ENCODE measurements at places on chromosomes 5 and 9.

DNA sequence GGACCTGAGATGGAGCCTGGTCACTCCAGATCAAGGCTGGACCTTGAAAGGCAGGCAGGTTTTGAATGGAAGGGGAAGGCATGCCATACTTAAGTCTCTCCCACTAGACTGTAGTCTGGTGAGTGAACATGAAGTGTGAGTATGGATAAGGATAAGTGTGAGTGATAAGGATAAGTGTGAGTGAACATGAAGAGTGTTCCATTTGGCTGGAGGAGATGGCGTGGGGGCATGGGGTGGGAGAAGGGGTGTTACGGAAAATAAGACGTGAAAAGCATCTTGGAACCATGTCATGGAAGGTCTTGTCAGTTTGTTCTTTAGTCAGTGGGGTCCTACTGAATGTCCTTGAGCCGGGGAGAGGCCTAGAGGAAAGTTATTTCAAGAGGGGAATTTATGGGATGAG lies 32.8 kb downstream of the HMGXB3 start:
- no peak for DNase-seq

- no peak for DNase-seq
Observed at GRCh38 chr5:43039152-43039470, 1.0 kb downstream of the ANXA2R start.

- DNase-seq, result no peak
Observed at GRCh38 chr9:16469184-16469583, 401.3 kb downstream of the BNC2 start.

- no peak for DNase-seq
Observed at GRCh38 chr5:7396713-7397454, 946 bp downstream of the ADCY2 start.

- no peak for DNase-seq
Observed at GRCh38 chr5:74334062-74334761, 306.3 kb downstream of the ENC1 start.

DNA sequence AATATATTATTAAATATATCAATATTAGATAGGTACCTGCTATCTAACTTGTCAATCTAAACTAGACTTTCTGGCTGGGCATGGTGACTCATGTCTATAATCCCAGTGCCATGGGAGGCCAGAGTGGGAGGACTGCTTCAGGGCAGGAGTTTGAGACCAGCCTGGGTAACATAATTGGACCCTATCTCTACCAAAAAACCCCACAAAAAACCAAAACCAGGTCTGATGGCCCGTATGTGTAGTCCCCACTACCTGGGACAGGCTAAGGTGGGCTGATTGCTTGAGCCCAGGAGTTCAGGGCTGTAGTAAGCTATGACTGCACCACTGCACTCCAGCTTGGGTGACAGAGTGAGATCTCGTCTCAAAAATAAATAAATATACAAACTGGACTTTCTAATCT lies 55.0 kb downstream of the PJA2 start:
- no peak for DNase-seq

DNA sequence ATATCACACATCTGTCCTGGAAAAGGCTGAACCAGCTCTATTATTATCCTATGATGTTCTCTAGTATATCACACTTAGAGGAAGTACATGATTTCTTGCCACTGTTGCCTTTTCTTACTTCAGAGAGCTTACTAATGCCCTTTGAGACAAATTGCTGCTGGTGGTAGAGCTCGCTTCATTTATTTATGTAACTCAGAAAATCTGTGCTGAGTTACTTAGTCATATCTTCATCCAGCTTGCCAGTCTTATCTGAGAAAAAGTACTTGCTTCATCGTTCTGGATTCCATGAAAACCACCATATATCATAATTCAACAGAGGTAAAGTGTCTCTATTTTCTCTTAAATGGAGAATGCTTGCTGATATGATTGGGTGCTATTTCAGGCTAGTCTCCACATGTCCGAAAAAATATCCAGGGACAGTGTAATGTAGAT lies 26.6 kb downstream of the PTPDC1 start:
- no peak for DNase-seq

- no peak for DNase-seq
Observed at GRCh38 chr5:137281201-137281600, 217.9 kb downstream of the SPOCK1 start.

DNA sequence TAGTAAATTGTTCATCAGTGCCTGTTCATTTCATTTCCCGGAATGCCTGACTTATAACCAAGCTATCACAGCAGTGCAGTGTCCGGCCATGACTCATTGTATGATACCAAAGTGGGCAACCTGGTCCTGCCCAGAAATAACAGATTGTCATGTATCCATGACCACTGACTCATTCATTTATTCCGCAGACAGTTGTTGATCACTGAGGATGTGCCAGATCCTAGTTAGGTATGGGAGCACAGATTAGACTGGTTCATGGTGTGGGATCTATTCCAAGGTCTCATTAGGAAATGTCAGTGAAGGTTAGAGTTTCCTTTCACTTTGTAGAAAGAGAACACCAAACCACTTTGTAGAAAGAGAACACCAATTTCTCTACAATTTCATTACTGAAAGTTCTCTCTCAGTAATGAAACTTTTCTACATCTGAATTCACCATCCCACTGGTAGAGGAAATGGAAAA lies 8.7 kb downstream of the NREP start:
- DNase-seq, result no peak

GRCh38 chr5:154394307-154394706 lies 51.5 kb upstream of the SAP30L start:
- DNase-seq, result no peak

GRCh38 chr5:31948006-31948405 lies 226.1 kb downstream of the GOLPH3 start:
- no peak for DNase-seq

DNA sequence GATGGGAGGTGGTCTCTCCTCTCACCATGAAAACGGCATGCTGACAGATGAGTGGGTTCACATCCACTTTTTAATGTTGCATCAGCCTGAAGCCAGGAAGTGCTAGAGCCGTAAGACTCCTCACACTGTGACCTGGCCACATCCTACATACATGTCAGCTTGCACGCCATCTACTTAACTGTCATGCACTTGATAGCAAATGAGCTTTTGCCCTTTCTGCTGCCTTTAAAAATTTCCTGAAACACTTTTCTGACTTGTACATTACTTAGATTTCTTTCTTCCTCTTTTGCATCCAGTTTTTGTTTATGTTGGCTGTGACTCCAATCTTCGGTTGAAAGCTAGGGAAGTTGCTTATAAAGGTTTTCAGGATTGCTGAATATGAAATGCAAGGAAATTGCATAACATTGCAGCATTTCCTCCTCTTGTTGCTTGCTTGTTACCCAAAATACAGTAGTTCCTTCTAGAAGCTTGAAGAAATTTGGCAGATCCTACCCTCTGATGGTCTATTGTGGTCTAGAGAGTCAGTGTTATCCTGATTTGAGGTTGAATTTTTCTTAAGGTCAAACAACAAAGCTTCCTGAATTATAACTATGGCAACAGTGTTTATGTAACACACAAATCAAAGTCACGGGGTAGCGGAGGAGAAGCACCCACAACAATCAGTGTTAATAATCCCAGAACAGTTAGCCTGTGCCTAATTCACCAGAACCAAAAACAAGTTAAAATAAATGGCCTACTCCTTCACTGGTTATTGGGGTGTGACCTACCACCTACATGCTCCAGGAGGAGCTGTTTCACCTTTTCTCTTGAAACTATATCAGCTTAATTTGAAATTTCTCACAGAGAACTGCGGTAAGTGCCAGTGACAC lies 232.5 kb downstream of the ARHGAP26 start:
- DNase-seq, result peak; percentile 82

- no peak for DNase-seq
Observed at GRCh38 chr5:163718272-163718671, 212.9 kb downstream of the MAT2B start.

GRCh38 chr9:91181541-91181940 lies 180.2 kb downstream of the AUH start:
- DNase-seq, result no peak

DNA sequence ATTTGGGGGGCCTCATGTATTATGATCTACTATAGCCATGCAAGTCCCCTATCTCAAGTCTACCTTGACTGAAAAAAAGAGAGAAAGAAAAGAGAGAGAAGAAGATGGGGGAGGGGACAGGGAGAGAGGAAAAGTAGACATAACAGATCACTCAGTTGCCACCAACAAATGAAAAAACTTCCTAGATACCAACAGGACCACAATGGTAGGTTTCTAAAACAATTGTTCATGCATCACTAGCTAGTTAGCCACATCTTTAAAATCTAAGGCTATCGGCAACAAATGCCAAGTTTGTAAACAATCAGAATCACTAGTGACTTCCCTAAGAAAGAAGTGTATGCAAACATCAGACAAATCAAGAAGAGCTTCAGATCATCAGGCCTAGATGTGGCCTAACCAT lies 328.2 kb downstream of the BNC2 start:
- peak; percentile 25 for DNase-seq

- no peak for DNase-seq
Observed at GRCh38 chr5:108606185-108606584, 141.5 kb upstream of the FER start.

DNA sequence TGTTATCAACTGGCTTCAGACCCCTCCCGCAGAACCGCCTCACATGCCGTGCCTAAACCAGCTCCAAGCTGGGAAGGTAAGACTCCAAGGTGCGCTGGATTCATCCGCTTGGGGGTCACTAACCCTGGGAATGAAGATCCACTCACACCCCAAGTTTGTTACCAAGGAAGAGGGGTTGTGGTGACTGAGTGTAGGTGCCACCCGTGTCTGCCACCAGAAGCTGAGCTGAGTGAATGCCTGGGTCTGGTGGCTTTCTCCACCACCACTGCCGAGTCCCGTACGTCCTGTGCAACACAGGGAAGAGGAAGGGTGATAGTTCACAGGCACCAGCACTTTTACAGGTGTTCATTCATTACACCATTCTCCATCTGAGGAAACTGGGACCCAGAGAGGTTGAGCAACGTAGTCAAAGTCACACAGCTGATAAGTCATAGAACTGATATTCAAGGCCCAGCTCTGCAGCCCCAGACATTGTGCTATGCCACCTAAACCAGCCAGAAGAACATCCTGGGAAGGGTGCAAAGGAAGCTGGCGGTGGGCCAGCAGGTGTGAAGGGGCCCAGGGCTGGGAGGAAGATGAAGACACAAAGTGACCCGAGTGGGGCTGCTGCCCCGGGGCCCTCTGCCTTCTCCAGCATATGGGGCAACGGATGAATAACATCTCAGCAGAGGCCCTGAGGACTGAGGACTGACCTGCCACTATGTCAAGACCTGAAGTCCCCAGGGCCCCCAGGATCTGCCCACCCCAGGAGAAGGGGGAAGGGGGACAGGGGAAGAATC lies 70.9 kb upstream of the PPP1R26 start:
- DNase-seq, result no peak

DNA sequence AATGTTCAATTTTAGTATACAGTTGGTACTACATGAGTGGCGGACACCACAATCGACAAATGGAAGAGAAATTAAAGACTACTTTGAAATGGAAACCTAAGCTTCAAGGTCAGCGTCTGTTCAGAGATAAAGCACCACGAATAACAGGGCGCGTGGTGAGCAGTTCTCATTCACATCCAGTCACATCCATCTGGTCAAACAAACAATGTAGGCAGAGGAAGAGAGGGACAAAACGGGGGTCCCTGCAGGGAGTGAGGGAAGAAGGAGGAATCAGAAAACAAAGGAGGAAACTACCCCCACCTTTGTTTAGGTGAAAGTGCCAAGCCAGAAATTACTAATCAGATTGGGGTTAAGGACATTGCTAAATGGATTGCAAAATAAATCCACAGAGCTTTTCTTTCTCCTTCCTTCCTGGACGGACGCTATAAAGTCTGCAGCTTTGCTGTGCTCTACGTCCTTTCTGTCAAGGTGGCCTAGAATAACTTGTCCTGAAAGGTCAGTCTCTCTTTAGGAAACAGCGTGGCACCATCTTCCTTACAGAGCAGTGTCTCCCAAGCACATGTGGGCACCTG lies 138.6 kb downstream of the ENTREP1 start:
- DNase-seq, result no peak

GRCh38 chr5:80695666-80696065 lies 40.9 kb upstream of the DHFR start:
- no peak for DNase-seq

GRCh38 chr5:159092332-159092687 lies 7.4 kb downstream of the EBF1 start:
- no peak for DNase-seq

DNA sequence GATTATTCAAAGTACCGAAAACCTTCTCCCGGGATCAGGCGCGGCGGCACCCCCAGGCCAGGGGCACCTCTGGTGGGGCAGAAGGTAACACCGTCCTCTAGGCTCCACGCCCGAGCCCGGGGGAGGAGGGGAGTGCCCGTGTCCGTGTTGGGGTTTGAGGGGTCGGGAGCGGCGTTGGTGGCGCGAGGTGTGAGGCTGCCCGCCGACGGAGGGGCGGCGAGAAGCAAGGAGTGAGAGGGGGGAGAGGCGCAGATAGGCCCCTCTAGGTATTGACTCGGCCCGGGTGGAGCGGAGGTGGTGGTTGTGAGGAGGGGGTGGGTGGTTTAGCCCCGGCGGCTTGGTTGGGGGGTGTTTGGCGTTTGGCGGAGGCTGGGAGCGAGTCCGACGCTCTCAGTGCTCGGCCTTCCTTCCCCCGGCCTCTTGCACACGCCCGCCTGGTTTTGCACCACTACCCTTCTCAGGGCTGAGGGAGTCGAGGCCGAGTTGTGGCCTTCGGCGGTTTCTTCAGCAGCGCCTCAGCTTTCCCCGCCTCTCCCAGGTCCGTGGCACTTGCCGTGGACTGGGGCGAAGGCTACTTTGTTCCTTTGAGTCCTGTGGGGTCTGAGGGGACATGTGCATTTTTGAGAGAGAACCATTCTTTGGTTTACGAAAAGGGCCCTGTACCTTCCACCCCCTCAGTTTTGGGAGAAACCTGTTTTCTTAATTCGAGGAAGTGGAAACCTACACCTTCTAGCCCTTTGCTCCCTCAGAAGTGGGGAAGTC lies 450 bp downstream of the GPBP1 start:
- DNase-seq, result no peak

- DNase-seq, result no peak
Observed at GRCh38 chr5:116377276-116378006, 197.2 kb downstream of the SEMA6A start.

DNA sequence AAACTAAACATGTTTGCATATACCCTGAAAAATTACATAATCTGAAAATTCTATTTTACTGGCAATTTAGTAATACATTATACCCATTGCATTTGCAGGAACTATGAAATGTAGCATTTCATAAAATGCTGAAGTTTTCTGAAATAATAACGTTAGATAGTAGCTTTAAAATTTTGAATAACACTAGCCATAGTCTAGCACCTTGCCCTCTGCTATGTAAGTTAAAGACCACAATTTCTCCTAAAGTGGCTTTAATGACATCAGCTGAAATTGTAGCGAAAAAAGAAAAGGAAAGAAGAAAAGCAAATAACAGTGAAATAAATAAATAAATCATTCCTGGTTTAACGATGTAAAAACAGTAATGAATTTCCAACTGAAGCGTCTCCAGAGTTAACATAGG lies 172.8 kb upstream of the RASA1 start:
- DNase-seq, result no peak

DNA sequence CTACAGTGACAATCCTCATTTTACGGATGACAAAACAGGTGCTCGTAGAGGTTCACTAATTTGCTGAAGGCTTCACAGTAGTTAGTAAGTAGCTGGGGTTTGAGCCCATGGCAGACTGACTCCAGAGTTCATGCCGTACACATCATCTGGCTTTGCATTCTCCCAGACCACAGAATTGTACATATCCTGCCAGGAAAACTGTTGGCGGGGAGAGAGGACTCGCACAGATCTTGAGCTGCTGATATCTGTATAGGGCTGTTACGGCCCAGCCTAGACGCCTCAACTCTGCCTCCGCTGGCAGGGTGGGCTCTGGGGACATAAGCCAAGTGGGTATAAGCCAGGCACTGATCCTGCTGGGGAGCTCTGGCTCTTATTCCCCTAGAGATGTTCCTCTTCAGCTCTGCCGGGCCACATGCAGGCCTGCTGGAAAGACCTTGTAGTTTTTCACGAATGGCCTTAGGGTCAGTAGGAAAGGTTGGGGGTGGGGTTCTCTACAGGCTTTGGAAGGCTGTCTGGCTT lies 16.3 kb downstream of the LARP1 start:
- no peak for DNase-seq

All from GM12878 (cell line).